Psoas muscle (tissue), 8 donors: ENCODE measurements at places on chromosomes 2 and 18. TPM values are rescaled to one million over a fixed set of nuclear protein-coding genes. Genes with fewer than 3 reads are reported as not detected.
A peak's percentile ranks its signal among the peaks of the same experiment; 100 is the strongest.

AP1S3 gene
- polyA plus RNA-seq: 0.05 TPM

DNA sequence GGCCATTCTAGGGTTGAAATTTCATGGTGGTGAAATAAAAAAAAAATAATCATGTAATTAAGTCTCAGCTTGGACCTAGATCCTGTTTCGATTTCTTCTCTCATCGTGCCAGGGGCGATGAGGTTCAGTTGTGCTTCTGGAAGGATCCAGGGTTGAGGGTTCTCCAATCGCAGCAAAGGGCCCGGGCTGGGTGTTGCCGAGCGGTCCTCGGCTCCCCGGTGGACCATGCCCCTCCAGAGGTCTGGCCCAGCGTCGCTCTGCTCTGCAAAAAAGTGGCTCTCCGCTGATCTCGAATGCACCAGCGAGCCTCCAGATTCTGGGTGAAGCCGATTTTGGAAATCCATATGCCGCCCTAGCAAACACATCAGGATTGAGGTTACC is 39.0 kb downstream of the EN1 start:
- no peak for DNase-seq

- no peak for DNase-seq
These were observed 6.2 kb upstream of the MGAT5 start for GRCh38 chr2:134247679-134248078.

DNA sequence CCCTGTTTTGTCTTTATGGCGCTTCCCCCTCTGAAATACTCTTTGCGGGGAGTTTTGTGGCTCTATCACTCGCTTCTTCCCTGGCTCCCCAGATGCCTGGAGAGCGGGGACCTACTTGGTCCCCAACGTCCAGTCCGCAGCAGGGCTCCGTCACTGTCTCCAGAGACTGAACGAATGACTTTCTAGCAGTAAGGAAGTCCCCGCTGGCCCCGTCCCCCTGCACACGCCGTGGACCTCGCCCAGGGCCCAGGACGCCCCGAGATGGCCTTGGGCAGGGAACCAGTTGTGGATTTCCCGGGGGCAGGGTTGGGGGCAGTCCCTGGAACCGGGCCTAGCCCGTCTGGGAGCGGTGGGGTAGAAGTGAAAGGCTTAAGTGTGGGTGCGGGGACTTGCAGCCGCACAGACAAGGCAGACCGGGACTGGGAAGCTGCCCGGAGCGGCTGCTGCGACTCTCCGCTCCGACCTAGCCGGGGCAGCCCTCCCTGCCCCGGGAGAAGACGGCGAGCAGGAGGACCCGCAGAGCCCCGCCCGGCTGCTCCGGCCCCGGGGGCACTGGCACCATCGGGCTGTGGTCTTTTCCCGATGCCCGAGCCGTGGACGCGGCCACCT is 821 bp upstream of the EPHA4 start:
- no peak for DNase-seq

GRCh38 chr2:217951521-217952247 is 51.1 kb downstream of the TNS1 start:
- DNase-seq: peak; percentile 13

DNA sequence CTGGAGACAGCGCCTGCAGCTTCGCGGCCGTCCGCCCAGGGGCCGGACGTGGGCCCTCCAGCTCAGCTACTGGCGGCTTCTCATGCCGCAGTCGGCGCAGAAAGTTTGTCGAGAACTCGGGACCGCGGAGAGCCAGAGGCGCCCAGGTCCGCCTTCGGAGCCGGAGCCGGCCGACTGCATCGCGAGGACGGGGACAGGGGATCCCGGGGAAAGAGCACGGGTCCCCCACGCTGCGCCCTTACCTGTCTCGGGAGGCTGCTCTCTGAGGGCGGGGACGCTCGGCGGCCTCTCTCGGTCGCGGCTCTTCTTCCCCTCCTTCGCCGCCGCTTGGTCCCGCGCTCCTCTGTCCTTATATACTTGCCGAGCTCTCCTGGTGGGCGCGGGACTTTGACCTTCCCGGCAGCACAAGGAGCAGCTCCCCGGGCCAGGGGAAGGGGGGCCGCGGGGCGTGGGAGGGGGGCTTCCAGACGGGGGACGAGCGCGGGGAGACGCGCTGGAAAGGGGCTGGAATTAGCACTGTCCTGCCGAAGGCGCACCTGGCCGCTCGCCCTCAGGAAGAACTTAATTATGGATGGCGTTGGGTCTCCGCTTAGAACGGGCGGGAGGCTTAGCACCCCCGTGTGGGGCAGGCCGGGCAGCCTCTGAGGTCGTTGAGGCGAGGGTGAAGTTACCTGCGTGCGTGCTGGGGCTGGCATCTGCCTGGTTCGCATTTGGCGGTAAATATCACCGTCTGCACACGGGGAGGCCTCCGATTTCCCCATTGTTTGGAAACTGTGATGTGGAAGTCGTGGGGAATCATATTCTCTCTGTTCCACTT is at the start of gene POMC:
POMC (minus strand) TSS at position 325 of the 817 bp plus-strand sequence. CDS start 3,808 bp downstream, outside the sequence.
- DNase-seq: peak; percentile 26

NCKAP5 gene
- 0.03 TPM for polyA plus RNA-seq

- no peak for DNase-seq
These were observed 202.9 kb downstream of the FBXO15 start for GRCh38 chr18:73944715-73945114.

- DNase-seq: no peak
These were observed 21.2 kb downstream of the SMAD4 start for GRCh38 chr18:51051105-51051712.

SOWAHC gene
- polyA plus RNA-seq: 0.56 TPM

GRCh38 chr18:25174324-25174723 is 177.6 kb downstream of the ZNF521 start:
- DNase-seq: no peak

DNA sequence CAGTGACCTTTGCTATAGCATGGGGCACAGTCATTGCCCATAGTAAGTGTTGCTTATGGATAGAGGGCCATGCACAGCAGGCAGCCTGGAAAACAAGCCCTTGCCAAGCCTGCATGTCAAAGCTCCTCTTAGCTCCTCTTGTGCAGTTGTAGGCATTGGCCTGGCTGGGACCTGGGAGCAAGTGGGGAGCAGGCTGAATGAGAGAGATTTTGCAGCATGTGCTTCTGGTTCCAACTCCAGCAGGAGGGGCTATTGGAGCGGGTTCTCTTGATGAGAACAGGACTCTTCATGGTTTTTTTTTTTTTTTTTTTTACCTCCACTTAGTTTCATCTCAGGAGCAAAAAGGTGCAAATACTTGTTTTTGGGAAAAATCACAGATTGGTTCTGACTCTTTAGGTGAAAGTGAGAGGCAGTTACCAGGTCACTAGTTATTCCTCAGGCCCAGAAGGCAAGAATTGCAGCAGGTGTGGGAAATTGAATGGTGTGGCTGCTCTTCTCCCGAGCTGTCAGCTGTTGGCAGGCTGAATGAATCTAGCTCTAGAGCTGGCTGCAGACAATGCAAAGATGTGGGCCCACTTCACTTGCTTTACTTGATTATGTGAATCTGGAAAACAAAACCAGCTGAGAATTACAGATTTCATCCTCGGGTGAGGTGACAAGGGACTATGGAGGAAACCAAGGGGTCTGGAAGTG is 95.9 kb downstream of the MAP4K4 start:
- no peak for DNase-seq

GRCh38 chr2:74983631-74984392 is 25.4 kb downstream of the POLE4 start:
- DNase-seq: no peak

DNA sequence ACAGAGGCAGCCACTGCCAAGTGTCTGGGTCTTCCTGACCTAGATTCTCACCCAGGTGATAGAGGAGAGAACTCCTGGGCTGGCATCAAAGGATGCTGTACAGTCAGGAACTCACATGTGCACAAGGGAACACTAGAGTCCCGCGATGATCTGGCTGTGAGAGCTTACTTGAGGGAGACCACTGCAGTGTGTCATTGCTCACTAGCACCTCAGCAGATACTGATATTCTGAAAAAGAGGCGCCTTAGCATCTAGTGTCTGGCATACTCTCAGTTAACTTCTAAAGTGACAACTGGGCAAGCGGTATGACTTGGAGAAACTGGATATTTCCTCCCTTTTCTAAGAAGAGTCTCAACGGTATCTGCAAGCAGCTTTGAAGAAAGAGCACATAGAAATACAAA is 189.9 kb downstream of the CMPK2 start:
- DNase-seq: no peak

GRCh38 chr2:235000426-235001236 is 48.8 kb downstream of the SH3BP4 start:
- no peak for DNase-seq

DNA sequence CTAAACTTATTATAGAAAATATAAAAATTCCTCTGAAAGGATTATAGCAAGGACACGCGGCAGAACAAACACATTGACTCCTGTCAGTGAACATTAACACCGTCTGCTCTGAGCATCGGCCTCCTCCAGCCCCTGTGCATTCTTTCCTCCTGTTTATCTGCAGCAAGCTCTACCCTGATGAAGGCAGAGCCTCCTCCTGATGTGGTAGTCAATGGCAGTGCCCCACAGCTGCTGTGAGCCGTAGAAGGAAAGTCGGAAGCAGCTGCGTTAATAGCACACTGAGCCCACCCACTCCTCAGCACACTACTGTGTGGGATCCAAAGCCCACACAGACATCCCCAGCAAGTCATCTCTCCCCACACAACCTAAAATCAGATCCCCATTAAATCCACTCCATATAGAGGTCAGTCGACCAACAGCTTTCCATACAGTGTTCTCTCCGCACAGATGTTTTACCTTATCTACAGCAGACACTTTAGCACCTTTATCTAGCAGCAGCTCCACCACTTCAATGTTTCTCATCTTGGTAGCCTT is 41.0 kb downstream of the KIDINS220 start:
- DNase-seq: no peak

DNA sequence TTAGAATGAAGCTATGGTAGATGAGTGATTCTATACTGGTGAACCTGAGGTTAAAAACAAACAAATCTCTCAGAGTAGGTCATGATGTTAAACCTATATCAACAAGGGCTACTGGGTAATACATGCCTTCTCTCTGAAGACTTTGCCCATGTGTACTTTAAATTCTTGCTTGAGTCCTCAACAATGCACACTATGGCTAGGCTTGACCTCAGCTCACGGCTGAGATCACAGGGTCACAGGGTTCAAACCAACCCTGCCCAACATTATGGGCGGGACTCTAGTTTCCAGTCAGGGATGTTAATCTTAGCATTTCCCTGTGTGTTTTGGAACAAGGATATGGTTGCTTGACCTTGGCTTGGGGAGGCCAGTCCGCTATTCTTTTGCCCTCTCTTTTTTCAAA is 7.7 kb downstream of the CD28 start:
- no peak for DNase-seq

GRCh38 chr18:10015941-10016819 is 102.4 kb downstream of the VAPA start:
- no peak for DNase-seq

DNA sequence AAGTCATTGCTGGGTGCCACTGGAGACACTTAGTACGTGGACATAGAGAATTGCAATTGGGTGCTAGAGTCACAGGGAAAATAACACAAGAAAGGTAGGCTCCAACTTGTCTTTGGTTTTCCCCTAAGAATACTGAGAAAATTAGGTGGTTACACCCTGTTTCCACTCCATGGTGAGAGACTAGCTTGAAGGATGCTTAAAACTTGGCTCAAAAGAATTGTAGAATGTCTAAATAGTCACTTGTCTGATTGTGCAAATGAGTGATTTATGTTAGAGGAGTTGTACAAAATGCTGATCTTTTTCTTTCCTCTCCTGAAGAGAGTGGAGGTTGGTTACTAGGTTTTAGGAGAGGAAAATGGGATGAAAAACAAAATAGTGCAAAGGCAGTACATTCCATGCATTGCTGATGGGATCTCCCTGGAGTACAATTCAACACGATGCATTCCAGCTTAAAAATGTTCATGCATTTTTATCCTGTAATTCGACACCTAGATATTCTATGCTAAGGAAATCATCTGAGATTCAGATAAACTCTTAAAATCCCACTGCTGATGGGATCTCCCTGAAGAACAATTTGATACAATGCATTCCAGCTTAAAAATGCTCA is 2.2 kb upstream of the SERPINB12 start:
- DNase-seq: no peak

ILKAP gene
- polyA plus RNA-seq: 55.2 TPM

DNA sequence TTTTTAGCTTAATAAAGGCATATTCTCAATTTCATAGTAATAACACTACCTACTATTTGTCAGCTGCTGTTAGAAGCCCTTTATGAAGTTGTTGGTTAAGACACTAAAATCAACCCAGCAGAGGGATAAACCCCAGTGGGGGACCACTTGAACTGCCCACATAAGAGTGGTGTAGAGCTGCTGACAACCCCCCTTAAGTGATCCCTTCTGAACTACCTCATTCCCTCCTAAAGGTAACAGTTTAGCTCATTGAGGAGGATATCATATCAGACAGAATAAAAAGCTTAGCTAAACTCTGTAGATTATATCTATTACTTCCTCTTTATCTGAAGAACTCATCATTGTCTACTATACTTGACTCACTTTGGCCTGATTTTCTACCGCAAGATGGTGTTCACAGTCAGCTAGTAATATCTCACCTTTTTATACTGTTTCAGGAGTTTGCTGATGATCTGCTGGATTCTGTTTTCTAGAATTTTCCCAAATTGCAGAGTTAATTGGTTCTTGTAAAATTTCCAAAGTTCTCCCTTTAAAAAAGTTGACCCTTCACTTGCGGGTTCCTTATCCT is 16.2 kb downstream of the GALM start:
- no peak for DNase-seq

KIF3C gene
- 0.82 TPM for polyA plus RNA-seq

DNA sequence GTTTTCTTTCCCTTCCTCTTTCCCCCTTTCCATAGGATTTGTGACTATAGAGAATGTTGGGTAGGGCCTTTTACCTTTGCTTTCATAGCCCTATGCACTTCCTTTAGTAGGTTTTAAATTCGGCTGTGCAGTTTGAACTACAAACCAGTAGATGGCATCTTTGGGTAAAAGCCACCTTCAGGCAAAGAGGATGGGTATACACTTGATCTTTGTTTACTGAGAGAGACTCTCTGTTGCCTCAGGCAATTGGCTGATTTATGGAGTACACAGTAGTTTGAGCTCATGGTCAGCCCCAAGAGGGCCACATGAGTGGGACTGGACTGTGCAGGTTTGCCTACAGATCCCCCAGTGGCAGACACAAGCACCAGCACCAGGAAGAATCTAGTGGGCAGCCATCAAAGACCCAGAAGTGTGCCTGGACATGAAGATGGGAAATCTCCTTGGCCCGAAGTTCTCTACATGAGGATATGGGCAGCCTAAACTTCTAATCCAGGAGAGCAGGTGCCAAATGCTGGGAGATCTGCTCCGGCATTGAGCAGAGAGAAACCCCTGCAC is 1304.3 kb upstream of the DDX18 start:
- no peak for DNase-seq

DNA sequence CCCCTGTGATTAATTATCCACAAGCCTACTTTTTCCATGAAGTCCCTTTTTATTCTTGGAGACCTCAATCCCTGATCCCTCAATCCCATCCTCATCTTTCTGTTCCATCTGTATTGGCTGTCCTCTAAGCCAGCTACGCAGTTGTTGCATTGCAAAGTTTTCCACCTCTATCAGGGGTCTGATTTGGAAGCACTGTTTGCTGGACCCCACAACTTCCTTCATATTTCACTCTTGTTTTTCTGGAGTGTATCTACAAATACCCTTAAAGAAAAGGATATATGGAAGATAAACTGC is 22.4 kb downstream of the FN1 start:
- DNase-seq: no peak
